ENCODE measurements at places on chromosomes 5 and 9.

- no peak for DNase-seq
Observed at GRCh38 chr5:102889033-102889432, 133.9 kb downstream of the PAM start.

DNA sequence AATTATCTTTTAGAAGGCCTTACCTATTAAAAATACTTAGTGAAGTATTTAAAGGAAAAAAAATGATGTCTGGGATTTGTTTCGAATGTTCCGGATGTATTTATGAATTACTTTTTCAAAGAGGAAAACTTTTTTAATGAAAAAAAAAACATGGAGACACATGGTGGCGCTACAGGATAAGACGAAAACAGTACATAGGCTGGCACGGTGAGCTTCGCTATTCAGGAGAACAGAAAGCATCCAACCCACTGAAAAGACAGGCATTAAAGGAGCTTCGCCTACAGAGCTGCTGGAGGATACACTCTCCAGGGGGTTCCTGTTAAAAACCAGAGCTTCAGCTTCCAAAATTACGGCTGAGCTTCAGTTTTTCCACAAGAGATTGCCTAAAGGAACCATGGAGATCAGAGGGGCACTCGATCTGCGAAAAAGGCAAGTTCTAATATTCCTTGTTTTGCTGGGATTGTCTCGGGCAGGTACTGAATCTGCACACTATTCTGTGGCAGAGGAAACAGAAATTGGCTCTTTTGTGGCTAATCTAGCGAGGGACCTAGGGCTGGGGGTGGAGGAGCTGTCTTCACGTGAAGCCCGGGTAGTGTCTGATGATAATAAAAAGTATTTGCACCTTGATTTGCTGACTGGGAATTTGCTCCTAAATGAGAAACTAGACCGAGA is at the start of gene PCDHB14:
Gene PCDHB14, plus strand, starts transcription at position 232 of the 672 bp plus-strand sequence. Its CDS starts 163 bp downstream, at position 395.
- no peak for DNase-seq

- no peak for DNase-seq
Observed at GRCh38 chr5:34598177-34598794, 57.8 kb upstream of the RAI14 start.

DNA sequence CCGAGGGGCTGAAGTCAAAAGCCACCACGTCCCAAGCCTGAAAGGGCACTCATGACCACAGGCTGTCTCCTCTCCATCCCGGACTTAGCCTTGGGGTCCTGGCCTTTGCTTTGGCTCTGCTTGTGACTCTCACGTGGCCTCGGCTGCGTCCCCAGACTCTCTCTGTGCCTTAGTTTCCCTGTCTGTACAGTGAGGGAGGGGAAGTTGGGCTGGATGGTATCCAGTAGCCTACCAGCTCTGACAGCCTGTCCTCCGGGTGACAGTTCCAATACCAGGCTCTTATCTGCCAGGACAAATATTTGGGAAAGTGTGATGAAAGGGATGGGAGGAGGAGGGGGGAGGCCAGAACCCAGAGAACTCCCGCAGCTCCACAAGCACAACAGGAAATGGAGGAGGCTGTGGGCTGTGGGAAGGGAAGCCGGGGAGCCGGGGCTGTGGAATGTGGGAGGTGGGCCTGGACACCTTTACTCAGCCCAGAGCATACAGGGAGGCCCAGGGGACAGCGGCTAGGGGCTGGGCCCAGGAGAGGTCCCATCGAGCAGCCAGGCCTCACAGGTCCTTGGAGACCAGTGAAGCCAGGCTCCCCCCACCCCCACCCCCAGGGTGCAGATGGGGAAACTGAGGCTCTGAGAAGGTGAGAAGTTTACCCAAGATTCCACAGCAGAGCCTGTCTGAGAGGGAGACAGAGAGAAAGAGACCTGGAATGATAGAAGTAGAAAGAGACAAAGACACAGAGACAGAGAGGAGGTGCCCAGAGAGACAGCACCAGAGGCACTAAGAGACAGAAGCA is 18.3 kb downstream of the PDGFRB start:
- no peak for DNase-seq

GRCh38 chr9:16057541-16057940 is 504.7 kb downstream of the CCDC171 start:
- DNase-seq = no peak

DNA sequence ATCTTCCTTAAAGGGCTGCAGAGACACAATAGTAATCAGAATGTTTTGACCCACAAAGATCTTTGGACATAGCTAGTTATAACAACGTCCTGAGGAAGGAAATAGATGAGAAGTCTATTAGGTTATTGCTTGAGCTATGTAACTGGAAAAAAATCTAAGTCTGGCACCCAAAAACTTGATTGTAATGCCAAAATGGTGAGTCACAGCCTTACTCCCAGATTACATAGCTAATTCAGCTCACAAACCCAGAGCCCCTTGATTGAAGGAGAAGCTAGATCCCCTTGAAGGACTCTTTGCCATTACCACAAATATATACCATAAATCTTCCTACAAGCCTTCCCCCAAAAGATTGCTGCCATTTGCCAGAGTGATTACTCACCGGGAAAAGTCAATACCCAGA is 341.8 kb upstream of the KIF2A start:
- DNase-seq = no peak

- DNase-seq = no peak
Observed at GRCh38 chr9:87889065-87889881, 6.6 kb downstream of the SPATA31E1 start.

- DNase-seq = no peak
Observed at GRCh38 chr9:643966-644365, 197.5 kb upstream of the DMRT1 start.

GRCh38 chr9:127039492-127039891 is 82.9 kb downstream of the ANGPTL2 start:
- no peak for DNase-seq

DNA sequence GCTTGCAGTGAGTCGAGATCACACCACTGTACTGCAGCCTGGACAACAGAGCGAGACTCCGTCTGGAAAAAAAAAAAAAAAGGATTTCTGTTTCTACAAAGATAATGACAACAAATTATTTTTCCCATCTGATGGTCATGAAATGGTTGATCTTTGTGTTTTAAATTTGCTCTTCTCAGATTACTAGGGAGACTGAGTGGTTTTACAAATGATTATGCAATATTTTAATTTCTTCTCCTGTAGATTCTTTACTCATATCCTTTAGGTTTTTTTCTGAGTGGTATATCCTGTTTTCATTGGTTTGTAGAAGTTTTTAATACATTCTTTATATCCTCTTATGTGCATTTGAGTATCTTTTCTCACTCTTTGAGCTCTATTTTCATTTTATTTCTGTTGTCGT is 20.6 kb upstream of the AUH start:
- DNase-seq = no peak

DNA sequence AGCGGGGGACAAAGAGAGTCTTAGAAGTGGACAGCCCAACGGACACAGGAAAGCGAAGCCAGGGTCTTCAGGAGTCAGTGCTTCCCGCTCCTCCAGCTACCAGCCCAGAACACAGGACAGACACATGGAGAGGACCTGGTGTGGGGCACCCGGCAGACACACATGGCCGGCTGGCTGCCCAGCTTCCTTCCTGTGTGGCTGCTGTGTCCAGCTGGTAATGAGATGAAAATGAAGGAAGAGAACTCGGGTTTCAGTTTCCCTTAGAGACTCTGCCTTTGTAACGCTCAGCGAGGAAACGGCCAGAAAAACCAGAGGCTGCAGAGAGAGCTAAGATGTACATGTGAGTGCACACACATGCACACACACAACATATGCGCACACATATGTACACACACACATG is 87.5 kb downstream of the SECISBP2 start:
- DNase-seq = no peak

DNA sequence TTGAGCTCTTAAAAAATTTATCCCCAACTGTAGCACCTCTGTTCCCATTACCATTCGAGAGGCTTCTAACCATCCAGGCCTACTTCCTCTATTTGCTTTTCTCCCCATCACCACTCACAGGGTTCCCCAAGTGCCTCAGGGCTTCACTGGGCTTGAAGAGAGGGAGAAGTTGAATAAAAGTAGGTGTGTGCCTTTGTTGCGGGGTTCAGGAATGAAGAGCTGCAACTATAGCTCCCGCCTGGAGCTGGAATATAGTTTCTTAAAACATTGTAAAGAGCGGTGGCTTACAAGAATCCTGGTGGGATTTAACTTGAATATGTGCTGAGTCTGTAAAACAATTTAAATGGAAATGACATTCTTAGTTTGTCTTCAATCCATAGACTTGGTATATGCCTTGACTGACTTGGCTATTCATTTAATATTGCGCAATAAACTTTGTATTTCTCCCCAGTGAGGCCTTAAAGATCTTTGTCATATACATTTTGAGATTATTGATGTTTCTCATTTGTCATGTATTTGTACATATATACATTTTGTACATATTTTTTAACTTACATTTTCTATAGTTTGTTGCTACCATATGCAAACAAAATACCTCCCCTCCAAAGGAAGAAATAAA is 7.2 kb downstream of the ENTREP1 start:
- DNase-seq = no peak

Data from hematopoietic multipotent progenitor cell treated with erythropoietin and hydrocortisone succinate and interleukin-3 and kit ligand, for 8 days (in vitro differentiated cells).